ENCODE measurements at places on chromosomes 2 and 18.

DNA sequence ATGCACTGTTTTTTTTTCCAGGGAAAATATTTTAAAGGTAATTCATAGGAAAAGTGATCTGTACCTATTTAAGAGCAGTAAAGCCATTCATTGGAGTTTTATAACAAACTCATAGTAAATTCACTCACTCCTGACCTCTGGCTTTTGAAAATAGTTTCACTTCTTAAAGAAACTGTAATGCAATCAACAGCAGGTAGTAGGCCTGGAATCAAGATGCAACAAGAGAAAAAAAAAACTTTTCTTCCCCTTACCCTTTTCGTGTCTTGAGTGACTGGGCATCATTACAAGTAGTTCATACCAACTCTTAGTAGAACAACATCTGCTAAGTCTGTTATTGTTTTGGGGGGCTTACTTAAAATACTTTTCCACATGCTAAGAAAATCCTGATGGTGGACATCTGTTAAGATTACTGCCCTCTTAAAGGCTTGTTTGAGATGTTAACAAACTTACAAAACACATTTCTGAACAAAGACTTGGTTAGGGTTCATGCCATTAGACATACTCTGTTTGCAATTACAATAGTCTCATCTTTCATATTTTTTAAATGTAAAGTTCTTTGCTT, 164.1 kb upstream of the FOSL2 start:
- DNase-seq, result no peak

- DNase-seq, result no peak
Observed at GRCh38 chr2:158965641-158966040, 2.8 kb upstream of the TANC1 start.

- DNase-seq, result no peak
Observed at GRCh38 chr2:2181493-2181892, 149.6 kb downstream of the MYT1L start.

GRCh38 chr2:187372213-187372612, 75.8 kb downstream of the CALCRL start:
- DNase-seq, result no peak

- DNase-seq, result no peak
Observed at GRCh38 chr2:79219383-79219988, 59.9 kb upstream of the REG3A start.

- DNase-seq, result no peak
Observed at GRCh38 chr2:201880993-201881611, 74.8 kb downstream of the CDK15 start.

DNA sequence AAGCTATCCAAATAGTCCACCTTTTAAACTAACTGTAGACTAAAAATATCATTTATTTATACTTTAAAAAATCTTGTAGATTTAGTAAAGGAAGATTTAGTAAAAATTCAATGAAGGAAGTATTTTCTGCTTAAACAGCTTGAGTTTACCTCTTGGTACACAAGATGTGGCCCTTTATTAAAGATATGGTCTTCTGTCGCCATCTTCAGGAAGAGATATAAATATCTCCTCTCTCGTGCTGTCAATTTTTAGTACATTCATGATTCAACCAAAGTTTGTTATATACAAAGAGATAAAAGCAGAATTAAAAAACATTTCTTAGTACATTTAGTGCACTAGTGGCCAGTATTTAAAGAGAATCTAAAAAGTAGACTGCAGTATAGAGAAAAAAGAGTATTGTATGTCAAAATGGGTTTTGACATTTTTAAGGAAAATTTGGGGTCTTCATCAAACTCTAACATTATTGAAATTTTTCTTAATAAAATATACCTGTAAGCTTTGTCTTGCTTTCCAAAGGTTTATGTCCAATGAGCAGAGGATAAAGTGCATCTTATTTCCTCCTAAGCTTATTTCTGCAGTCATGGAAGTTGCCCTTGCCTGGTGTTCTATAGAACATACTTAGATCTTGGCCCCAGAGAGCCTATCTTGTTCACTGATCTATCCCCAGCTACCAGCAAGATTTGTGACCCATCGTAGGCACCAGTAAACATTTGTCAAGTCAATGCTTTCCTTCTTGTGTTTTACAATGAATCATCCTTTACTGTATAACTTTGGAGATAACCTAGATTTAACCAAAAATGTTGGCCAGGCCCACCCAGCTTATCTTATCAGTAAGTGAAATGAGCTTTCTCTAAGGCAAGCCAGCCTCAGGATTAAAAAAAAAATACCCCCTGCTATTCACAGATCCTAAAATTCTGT, 18.5 kb upstream of the EML6 start:
- no peak for DNase-seq

DNA sequence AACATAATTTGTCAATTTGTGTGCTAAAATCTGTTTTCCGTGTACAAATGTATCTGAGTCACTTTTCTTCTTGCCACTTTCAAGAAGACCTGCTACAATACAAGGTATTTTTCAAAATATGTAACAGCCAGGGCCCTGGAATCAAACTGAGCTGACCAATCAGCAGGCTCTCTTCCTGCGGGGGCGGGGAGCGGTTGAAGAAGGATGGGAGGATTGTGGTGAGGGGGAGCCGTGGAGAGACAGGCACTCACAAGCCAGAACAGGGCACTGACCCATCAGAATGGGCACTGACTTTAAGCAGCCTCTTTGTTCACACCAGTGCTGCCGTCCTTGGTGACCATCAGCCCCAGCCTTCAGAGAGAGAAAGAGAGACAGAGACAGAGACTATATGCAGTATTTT, 40.6 kb upstream of the CCNYL1 start:
- DNase-seq, result no peak

GRCh38 chr18:36829362-36830157, 633 bp downstream of the KIAA1328 start:
- no peak for DNase-seq

GRCh38 chr2:47301277-47301618, 101.7 kb upstream of the MSH2 start:
- DNase-seq, result no peak

GRCh38 chr2:148533685-148534084, 110.9 kb upstream of the EPC2 start:
- DNase-seq, result no peak

DNA sequence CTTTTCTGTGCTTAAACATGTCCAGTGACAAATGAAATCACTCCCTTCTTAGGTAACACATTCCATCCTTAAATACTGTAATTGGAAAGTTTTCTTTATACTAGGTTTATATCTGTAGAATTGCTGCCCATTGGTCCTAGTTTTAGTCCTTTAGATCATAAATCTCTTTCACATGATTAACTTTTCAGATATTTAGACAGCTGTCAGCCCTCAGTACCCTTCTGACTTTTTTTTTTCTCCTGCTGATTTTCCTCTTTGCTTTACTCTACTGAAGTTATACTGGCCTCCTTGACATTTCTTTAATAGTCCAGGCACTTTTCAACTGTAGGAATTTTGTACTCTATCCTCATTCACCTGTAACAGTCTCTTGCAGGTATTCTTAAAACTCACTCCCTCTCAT, 28.9 kb downstream of the RBBP8 start:
- no peak for DNase-seq

GRCh38 chr2:46309052-46309953, 12.1 kb downstream of the EPAS1 start:
- DNase-seq, result no peak

DNA sequence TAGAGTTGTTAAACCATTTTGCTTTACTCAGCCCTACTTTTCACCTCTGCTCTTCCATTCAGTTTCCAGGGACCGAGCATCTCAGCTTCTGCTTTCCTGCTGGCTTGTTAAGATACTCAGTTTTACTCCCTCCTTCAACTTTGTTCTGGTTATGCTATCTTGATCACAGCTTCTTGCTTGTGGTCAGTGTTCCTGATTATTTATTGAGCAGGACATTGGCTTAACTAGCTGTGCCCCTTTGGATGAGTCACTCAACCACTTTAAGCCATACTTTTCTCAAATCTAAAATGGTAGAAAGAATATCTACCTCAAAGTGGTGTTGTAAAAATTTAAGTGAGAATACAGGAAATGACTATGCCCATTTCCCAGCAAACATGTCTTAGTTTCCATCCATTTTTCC, 124.0 kb downstream of the KYNU start:
- DNase-seq, result no peak

- DNase-seq, result peak; percentile 36
Observed at GRCh38 chr18:70672581-70672980, 383.7 kb downstream of the SOCS6 start.

DNA sequence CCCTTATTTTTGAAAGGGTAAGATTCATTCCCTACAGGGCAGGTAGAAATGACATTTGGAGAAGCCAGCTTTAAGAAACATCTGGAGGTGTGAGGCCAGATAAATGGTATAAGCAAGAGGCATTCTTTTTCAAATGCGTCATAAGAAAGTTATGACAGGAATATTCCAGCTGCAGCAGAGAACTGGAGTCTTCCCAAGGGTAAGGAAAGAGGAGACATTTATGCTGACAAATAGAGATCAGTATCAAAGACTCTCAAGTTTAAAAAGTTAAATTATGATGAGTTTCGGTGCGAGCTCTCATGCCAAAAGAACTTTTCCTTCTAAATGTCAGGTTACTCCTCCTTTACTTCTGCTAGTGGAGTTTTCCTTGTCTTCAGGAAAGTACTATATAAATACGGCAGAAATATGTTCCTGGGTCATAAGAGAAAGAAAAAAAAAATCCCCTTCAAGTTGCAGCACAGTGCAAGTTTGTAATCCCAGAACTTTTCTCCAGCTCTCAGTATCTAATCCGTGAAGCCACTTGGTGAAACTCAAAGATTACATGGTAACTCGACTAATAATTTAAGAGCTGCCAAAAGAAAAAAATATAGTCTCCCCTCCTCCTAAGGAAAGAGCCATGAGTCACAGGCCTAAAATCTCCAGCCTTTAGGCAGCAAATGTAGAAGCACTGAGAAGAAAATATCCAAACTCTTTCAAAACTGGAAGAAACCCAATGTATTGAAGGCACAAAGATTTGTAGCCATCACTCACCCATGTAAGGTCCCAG, 428.1 kb downstream of the MEIS1 start:
- DNase-seq, result no peak

DNA sequence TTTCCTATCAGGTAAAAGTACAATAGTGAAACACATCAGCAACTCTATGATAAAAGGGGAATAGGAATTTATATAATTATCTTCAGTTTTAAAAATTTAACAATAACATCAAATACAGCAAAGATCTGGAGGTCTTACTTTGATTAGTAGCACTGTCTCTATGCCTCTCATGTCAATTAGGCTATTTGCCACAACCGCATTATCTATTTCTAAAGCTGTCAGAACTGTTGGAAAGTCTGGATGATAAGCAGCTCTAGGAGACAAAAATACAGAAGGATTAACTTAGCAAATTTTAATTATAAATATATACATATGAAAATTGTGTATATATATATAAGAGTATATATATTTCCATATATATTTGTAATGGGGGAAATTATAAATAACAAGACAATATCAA, 45.1 kb downstream of the SMC6 start:
- DNase-seq, result no peak

GRCh38 chr2:17107151-17107550, 411.1 kb downstream of the RAD51AP2 start:
- DNase-seq, result no peak

GRCh38 chr18:48342125-48342524, 67.1 kb downstream of the ZBTB7C start:
- DNase-seq, result no peak

DNA sequence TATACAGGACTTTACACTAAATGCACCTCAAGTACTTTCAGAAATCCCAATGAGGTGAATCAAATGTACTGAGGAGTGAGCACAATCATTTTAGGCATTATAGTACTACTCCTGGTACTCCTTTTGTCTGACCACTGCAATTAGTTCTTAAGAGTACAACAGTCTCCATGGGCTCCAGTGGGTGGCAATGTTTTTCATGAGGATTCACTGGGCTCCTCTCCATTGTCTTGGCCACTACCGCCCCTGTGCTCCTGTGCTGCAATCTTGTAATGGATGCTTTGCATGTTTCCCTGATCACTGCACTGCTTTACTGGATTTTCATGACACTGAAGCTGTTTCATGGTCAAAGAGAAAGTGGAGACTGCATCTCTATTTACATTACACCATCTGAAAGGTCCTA, 268.5 kb upstream of the ZSWIM2 start:
- no peak for DNase-seq

DNA sequence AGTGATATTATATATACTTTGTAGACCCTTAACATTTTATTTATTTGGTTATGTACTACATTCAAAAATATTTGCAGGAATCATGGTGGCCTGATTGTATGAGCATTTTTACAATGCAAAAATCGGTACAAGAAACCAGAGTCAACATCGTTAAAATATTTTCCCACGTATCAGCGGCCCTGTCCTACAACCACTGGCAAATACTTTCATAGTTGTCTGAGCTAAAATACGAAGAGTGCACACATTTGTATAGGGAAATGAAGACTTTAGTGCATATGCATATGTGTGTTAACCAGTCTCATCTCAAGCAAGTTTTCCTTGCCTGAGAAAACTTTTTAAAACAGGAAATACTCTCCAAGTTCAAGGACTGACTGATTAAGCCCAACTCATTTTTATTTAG, 35.9 kb downstream of the CCDC102B start:
- no peak for DNase-seq

- no peak for DNase-seq
Observed at GRCh38 chr2:23711979-23712755, 214.8 kb downstream of the ATAD2B start.

- DNase-seq, result no peak
Observed at GRCh38 chr18:47323158-47323557, 71.7 kb upstream of the SKOR2 start.

- no peak for DNase-seq
Observed at GRCh38 chr2:168037778-168038177, 209.6 kb downstream of the STK39 start.

- no peak for DNase-seq
Observed at GRCh38 chr18:22829781-22830180, 103.3 kb upstream of the RBBP8 start.

Data from T follicular helper cell (primary cell).